Stimulated activated CD8-positive, alpha-beta memory T cell treated with anti-CD3 and anti-CD28 coated beads, Interleukin-15, amount 100 ng/mL, for 24 hours (primary cell): ENCODE measurements at places on chromosomes 11 and 22.

DNA sequence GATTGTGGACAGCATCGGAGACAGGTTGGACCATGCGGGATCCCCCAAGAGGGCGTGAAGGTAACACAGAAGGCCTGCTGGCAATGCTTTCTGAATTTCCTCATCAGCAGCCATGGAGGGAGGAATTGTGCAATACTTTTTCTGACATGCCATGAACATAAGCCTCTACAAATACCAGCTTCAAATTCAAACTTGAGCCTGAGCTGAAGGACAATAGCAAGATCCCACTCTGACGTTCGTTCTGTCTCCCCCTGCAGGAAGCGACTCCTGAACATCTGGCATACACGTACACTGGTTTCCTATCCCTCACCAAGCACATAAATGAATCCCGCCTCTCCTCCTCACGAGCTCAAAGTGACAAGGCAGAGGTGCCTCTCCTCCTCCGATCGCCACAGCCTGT lies 312.2 kb downstream of the BRD1 start:
- no peak for DNase-seq

DNA sequence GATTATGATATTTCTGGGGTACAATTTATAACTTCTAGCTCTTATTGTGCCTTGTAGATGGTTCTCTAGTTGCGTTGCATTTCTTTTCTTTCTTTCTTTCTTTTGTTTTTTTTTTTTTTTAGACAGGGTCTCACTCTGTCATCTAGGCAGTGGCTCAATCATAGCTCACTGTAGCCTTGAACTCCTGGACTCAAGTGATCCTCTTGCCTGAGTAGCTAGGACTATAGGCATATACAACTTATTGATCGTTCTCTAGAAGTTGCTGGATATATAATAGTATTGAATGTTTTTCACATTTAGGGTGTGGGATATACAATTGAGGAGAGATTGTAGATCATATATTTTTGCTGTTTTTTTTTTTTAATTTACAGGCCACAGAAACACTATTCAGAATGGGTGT lies 119.2 kb downstream of the TMEM135 start:
- no peak for DNase-seq

GRCh38 chr22:32353292-32353691 lies 4.4 kb upstream of the RFPL3 start:
- DNase-seq, result no peak

DNA sequence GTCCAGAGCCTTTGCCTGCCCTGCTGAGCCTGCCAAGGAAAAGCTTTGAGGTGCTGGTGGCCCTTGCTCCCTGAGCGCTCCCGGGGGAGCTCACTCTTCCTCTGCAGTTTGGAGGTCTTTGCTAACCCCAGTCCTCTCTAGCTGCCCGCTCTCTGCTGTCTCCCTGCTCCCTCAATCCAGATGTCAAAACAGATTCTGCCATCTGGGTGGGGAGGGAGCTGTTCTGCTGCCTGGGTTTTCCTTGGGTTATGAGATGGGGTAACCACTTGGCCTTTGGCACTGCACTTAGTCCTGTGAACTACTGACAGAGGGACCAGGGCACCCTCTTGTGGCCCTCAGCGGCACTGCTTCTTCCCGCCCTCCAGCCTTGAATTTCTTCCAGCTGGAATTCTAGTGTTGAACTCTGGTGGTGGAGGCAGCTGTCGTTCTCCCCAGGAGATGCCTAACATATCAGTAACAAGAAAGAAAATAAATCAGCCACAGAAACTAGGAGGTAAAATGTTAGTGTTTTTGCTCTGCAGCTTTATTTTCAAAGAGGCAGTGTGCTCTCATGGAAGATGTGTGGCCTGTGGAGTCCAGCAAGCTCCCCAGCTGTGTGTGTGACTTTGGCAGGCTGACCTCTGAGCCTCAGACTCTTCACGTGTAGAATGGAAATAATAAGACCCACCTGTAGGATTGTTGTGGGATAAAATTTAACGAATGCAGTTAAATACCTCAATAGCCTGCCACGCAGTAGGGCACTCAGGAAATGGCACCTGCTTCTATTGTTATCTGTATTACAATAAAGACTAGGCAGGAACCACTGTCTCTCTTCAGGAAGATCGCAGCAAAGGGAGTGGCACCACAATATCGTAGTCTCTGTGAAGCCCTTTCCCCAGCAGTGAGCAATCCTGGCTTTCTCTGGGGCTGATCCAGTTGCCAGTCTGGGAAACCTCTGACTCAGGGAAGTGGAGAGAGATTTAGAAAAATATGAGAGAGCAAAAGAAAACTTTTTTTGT lies 23.4 kb downstream of the ARFGAP2 start:
- DNase-seq, result peak; percentile 16

- no peak for DNase-seq
Observed at GRCh38 chr11:499201-500076, 7.6 kb downstream of the RNH1 start.

DNA sequence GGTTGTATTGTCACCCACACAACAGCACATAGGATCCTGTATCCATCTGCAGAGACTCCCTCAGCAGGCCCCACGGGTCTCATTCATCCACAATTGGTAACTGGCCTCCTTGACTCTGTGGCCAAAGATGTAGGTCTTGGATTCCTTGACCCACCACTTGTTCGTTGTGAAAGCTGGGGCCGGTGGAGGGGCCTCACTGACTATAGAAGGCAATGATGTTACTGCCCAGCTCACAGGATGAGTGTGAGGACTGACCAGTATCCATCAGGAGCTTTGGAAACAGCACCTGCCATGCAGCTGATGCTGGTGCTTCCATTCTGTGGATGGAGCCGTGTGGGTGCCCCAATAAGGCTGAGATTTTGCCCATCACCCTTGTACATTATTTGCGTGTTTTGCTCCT lies 615.7 kb downstream of the BRD1 start:
- DNase-seq, result no peak

GRCh38 chr11:6268820-6269219 lies 9.2 kb downstream of the CCKBR start:
- DNase-seq, result no peak

- DNase-seq, result peak; percentile 85
Observed at GRCh38 chr22:30262917-30263741, 3.5 kb downstream of the OSM start.

DNA sequence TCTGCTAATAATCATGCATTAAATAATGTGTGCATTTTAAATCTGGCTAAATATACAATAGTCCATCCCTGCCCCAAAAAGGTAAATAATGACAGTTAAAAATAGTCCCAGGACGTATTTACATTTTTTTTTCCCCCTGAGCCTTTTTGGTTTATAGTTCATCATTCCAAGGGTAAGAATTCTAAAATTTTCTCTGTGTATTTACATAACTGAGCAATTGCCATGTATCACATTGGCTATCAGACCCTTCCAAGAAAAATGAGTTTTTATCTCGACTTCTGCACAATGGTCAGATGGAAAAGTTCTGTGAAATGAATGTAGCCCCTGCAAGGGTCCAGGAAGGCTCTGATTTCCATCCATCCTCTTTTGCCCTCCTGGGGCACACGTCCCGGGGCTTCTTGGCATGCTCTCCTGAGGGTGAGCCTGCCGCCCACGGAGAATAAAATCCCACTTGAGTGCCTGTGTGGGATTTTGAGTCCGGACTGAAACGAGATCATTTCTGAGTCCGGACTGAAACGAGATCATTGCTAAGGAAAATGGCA lies 94.1 kb upstream of the ANO1 start:
- no peak for DNase-seq

DNA sequence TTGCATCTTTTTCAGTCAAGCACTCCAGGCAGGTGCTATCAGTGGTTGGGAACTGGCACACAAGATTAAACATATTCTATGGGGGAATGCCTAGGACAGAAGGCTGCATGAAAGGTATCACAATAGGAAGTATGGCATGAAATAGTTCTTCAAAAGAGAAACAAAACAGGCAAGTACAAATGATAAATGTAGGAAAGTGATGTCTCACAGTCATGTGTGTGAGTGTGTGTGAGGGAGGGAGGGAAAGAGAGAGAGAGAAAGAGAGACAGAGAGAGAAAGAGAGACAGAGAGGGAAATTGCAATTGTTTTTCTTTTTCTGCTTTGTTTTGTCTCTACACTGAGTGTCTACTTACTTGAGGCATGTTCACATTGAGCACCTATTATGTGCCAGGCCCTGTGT lies 456.3 kb downstream of the MIAT start:
- no peak for DNase-seq

- DNase-seq, result no peak
Observed at GRCh38 chr11:105969756-105970155, 52.3 kb downstream of the MSANTD4 start.

DNA sequence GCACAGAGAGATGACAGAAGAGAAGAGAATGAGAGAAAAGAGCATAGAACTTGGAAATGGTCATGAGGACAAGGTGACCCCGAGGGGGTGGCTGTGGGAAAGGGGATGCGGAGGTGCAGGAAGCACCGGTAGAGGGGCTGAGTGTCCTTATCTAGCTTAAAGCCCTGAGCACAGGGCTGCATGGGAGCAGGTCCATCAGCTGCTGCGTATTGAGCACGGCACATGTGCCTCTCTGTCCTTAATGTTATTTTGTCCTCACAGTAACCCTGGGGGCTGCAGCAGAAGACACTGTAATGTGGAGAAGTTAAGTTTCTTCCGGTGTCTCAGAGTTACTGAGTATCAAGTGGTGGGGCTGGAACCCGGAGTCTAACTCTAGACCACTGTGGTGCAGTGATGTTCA lies 94.4 kb upstream of the OR4B1 start:
- DNase-seq, result no peak

DNA sequence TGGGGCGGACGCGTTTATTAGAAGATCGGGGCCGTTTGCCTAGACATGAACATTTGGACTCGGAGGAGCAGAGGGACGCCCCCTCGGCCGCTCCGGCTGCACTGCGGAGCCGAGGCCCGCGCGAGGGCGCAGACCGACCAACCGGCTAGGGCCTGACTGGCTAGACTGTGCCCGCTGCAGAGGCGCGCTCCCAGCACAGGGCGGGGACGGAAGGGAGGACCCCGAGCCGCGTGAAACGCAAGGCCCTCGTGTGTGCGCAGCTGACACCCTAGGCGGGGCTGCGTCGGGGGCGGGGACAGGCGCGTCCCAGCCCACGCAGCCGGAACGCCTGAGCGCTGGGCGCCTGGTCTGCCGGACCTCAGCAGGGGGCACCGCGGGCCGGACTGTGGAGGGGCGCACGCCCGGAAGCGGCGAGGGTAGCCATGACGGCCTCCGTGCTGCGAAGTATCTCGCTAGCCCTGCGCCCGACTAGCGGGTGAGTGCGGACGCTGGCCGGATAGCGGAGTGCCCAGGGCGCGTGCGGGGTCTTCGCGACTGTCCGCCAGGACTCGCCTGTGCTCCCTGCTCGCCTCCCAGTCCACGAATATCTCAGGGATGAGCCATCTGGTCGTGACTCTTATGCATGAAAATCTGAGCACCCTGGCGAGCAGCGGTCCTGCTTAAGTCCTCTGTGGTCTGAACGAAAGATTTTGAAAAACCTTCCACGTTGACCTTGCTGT lies at the start of gene MRPL40:
Gene MRPL40, plus strand, starts transcription at position 413 of the 719 bp plus-strand sequence. Its CDS starts 10 bp downstream, at position 423.
- DNase-seq, result peak; percentile 82

DNA sequence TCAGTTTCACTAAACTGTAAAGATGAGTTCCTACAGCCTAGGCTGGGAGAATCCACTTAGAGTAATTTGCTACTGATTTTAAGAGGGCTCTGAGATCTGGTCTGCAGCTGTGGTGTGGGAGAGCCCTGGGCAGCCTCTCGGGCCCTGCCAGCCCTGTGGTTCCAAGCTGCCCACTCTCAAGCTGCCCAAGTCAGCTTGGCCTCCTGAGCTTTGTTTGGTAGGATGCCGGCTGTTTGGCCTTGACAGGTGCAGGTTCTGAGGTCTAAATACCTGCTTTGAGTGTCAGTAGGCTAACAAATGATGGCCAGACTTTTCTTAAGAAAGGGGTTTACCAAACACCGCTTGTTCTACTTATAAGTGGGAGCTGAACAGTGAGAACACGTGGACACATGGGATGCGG lies 133.3 kb upstream of the TTC12 start:
- DNase-seq, result no peak

- no peak for DNase-seq
Observed at GRCh38 chr11:61042961-61043540, 59.2 kb upstream of the CD5 start.

DNA sequence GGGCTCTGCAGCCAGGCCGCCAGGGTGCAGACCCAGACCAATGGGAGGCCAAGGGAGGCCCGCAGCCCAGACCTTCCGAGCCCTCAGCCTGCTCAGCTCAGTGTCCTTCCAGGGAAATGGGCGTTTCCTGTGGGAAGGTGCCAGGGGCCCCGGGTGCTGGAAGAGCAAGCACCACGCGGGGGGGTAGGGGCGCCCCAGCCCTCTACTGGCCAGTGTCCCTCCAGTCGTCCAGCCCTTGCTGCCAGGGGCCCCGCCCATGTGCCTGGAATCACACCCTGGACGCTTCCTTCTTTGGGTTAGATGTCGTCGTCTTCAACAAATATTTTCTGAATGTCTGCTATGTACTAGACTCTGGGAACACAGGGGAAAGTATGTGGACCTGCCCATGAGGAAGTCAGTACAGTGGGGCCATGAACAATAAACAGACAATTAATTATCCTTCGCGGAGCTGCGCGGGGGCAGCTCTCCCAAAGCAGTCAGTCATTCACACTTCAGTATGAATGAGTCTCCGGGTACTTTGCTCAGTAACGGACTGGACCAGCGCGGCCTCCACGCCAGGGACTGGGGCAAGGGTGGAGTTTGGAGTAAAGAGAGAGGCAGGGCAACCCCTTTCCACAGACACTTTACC lies 60.2 kb downstream of the CDKN1C start:
- DNase-seq, result no peak

DNA sequence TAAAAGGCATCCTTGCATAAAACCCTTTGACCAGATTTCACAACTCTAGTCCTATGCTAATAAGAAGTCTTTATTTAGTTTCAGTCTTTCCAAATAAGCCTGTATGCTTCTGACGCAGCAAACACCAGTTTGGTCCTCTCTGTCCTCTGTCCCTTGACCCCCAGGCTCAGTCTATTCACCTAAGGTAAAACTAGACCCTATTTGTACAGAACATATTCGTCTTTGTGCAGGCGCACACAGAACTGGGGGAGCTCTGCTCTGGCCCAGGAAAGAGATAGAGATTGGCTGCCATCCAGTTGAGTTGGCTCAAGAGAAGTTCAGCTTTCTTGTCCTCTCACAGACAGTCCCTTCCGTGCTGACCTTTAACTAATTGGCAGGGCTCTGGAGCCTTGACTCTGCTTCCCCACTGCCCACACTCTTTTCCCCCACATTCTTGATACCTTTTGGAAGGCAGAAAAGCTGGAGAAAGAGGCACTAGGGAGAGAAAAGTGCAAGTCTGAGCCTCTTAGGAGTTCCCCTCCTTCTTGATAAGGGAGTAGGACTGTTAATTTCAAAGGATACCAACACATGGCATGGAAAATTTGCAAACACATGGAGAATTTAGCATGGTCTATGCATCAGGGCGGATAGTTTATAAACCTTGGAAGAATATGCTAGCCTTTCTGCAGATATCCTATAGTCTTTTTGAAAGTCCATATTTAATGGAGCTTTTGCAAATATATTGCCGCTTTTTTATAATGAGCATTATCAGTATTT lies 21.2 kb upstream of the PSMA1 start:
- no peak for DNase-seq

DNA sequence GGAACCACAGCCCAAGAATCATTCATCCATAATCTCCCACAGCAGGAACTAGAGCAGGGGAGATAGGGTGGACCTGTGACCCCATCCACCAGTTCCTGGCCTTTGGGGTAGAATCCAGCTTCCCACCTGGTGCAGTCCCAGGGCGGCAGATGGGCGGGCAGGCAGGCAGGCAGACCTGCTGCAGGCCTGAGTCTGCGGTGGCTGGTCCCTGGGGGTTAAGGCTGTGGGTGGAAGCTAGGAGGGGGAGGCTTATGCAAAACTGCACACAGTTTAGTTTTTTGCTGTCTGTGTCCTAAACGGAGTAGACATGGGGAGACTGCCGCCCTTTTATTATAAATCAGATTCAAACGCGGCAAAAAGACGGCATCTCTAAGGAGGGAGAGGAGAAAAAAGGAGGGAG lies 4.5 kb upstream of the NEFH start:
- DNase-seq, result no peak

GRCh38 chr22:43455846-43456245 lies 44.0 kb downstream of the MPPED1 start:
- DNase-seq, result no peak
